Nucleus accumbens (tissue), 56 donors: ENCODE measurements at places on chromosomes 1 and 21.

DNA sequence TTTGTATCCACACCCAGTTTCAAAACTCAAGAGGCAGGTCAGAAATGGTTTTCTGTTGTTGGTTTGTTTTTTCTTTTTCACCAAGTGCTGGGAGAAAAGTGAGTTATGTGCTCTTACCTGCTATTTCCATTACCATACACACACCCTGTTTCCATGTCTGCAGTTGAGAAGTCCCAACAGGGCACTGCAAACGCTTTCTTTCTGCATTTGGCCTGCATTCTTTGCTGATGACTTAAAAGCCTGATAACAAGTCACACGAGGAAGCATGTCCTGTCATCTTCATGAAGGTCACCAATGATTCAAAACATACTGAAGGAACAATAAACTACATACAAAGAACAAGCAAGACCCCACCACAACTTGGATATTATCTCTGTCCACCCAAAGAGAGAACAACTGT lies 24.8 kb upstream of the KCNE1 start:
- DNase-seq, result no peak

GRCh38 chr1:92323473-92324453 lies 24.9 kb downstream of the RPAP2 start:
- no peak for DNase-seq

- peak; percentile 77 for DNase-seq
Observed at GRCh38 chr1:35718492-35719336, at the start of gene C1orf216. C1orf216 (minus strand) TSS chr1:35718884; CDS start chr1:35716321, 2,563 bp downstream.

- no peak for DNase-seq
Observed at GRCh38 chr1:240415532-240415931, 196.4 kb downstream of the GREM2 start.
